Activated effector memory CD4-positive, alpha-beta T cell treated with anti-CD3 and anti-CD28 coated beads, Interleukin-2, amount 50 U/mL, for 16 hours (primary cell): ENCODE measurements at places on chromosomes 16 and 17.

DNA sequence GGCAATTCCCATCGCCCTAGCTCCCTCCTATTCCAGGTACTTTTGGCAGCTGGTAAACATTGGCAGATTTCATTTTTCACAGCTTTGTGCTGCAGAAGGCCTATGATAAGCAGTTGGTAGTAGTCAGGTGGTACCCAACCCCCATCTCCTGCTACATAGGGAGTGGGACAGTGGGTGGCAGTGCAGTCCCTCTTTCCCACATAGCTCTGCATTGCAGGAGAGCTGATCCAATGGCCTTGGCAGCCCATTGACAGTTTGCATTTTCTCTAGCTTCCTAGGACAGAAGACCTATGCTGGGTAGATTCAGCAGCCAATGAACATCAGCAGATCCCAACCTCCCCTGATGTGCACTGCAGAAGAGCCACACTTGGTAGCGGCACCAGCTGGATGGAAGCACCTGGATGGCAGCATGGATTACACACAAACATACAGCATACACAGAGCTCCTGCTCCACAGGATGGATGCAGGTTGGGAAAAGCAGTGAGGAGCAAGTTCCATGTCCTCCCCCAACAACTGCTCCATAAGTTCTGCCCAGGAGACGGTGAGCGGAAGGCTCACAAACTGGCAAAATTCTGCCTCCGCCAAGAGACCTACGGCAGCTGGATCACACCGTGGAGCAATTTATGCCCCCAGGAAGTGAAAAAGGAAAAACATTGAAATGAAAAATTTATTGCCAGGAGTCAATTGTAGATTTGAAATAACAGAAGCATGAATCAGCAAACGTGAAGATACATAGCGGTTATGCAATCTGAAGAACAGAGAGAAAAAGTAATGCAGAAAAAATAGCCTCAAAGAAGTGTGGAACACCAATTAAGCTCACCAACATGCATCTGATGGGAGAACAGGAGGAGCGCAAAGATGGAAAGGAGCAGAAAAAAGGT lies 95.7 kb downstream of the CACNG1 start:
- DNase-seq: no peak

- DNase-seq: no peak
These were observed 53.7 kb downstream of the IQCK start for GRCh38 chr16:19771796-19772195.

DNA sequence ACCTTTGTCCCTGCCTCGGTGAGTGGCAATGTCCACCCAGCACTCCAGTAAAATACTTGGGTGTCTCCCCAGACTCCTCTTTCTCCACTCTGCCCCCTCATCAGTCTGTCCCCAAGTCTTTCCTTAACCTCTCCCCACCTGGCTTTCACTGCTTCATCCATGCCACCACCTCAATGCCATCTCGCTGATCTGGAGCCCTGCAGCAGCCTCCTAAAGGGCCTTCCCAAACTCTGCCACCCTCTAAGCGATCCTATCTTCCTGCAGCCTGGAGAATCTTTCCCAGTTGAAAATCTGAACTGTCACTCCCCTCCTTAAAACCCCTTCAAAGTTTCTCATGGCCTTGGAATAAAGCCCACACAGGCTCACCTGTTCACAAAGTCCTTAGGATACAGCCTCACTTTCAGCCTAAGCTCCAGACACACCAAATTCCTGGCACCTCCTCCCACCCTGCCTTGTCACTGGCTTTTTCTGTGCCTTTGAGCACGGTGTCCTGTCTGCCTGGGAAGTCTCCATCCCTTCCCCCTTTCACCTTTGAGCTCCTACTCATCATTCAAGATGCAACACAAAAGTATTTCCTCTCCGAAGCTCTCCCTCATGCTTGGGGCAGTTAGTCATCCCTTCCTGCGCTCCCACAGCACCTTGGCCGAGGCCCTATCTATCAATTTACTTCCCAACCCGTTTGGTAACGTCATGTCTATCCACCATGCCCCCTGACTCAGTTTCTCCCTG lies 2.8 kb downstream of the WNK4 start:
- DNase-seq: no peak

GRCh38 chr17:19551591-19552148 lies 18.0 kb downstream of the SLC47A1 start:
- no peak for DNase-seq

DNA sequence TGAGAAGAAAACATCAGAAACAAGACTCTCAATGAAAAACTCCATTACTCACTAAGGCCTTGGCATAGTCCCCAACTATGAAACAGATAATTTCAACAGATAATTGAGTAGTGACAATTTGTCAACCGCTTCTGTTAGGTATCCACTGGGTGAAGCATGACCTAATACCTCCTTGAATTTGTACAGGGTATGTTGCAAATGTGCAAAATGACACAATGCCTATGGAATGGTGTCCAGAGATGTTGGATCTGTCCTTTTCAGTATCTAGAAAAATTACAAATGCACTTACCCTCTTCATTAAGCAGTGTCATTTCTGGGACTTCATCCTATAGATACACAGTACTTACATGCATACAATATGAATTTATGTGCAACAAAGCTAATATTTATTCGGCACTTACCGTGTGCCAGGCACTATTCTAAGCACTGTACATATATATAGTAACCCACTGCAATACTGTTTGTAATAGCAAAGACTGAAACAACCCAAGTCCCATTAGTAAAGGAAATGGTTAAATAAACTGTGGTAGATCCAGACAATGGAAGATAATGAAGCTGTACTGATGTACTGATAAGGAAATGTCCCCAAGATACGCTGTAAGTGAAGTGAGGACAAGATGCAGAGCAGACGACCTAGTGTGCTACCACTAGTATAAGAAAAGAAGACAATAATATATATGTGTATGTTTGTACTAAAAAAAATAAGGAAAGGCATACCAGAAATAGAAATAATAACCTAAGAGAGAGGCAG lies 21.4 kb upstream of the SLC6A4 start:
- DNase-seq: no peak
